ENCODE measurements at places on chromosomes 1 and 21.

- DNase-seq, result no peak
Observed at GRCh38 chr1:91827087-91827458, 58.9 kb downstream of the TGFBR3 start.

- DNase-seq, result no peak
Observed at GRCh38 chr1:2848006-2848670, 46.6 kb upstream of the TTC34 start.

DNA sequence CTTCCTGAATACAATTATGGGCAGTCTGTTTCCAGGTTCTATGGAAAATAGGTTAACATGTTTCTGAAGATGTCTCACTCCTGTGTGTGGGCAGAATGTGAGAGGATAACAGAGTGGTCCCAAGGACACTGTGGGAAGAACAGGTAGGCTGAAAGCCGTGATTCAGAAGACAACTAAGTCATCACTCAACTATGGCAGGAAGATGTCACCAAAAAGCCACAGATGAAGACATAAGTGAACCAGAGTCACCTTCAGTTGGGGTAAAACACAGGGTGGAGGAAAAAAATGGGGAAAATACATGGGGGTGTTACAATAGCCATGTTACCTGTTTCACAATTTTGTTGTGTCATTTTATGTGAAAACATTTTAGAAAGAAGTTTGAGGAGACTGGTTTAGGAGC is 75.1 kb downstream of the UCHL5 start:
- no peak for DNase-seq

DNA sequence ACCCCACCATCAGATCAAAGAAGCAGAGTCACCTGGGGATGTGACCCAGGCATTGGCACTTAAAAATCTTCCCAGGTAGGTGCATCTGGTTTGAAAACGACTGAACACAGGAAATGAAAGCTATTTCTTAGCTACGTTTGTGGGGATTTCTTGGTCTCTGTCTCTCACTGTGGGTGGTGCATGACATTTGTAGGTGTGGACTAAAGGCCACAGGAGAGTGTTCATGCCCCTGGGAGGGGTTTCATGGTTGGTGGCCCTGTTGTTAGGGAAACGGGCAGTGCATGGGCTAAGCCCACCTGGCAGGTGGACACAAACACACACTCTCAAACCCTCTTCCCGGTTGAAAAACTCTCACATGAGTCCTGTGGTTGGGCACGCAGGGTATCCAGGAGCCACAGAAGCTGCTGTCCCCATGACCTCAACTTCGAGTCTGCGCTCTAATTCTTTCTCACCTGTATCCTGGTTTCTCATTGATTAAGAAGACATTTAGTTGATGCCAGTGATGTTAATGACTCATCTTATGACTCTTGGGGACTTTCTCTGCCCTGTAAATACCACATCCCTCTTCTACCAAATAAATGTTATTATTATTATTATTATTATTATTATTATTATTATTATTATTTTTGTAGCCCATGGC is 119.4 kb downstream of the MRPS6 start:
- DNase-seq, result no peak

- DNase-seq, result no peak
Observed at GRCh38 chr1:172954476-172955150, 96.1 kb downstream of the TNFSF18 start.

DNA sequence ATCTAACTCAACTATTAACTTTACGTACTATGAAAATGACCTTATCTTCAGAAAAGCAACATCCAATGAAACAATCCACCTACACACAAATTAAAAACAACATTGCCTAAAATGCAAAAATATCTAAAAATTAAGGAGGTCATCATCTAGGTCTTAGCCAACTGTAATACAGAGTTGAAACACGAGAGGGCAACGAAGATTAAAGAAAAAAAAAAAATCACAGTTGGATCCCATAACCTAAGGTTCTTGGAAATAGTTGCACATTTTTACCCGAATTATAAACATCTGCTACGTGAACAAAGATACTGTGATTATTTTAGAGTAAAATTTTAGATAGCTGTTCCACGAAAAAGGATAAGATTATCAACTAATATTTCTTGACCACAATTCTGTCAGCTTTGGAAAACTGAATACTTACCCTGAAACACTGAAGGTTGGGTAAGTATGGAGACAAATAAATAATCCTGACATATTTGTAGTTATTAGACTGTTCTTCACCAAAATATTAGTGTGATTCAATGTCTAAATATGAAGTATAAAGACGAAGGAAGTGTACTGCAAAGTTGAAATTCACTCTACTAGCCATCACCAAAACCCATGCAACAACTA is 88.0 kb upstream of the AK4 start:
- no peak for DNase-seq

GRCh38 chr1:191096405-191096804 is 618.7 kb upstream of the BRINP3 start:
- DNase-seq, result no peak

- no peak for DNase-seq
Observed at GRCh38 chr1:175543447-175543846, 199.9 kb downstream of the TNR start.

DNA sequence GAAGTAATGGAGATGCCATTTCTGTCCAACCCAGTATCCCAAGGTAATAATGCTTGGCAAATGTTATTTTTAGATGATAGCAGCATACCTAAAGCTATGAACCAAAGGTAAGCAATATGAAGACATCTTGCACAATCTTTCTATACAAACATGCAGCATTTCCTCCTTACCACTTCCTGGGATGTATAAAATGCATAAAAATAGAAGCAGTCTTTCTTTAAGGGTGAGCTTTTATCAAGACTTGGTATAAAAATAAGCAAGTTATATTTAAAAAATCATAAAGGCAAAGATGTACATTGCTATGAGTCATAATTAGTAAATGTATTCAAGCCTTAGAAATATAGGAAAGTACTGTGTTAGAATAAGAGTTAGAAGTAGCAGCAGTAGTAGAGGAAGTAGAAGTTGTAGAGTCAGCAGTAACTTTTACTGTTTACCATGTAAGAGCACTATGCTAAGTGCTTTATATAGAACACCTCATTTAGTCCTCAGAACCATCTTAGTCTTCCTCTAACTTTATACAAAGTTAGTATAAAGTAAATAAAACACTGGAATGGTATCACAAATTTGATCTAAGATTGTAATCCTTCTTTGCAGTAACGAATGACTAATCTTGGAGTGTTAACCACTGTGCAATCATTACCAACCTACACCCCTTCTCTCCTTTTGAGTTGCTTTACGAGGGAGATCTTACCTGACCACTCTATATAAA is 371.3 kb downstream of the VAV3 start:
- no peak for DNase-seq
